ENCODE measurements at places on chromosomes 5 and 9.

- DNase-seq: no peak
These were observed 351.9 kb upstream of the IRX2 start for GRCh38 chr5:3103262-3103811.

DNA sequence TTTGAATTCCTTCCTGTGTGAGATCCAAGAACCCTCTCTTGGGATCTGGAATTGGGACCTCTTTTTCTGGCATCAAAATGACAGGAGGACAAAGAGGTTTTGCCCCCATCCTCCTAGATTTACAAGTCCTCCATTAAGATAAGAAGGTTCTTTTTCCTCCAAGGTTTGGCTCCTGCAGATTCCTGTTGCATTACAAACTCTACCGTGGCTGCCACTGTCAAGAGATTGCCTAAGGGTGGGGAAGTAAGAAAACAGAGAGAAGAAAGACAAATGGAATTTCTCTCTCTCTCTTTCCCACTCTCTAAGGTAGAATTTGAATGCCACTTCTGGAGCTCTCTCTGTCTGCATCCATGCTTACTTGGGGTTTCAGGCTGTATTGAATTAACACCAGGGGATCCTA, 12.0 kb upstream of the SVEP1 start:
- DNase-seq: no peak

- no peak for DNase-seq
These were observed 193.1 kb downstream of the SLC12A2 start for GRCh38 chr5:128276537-128277216.

GRCh38 chr5:96868603-96869371, 7.5 kb upstream of the ERAP2 start:
- DNase-seq: peak; percentile 55

GRCh38 chr5:154487541-154487940, 9.5 kb upstream of the HAND1 start:
- peak; percentile 65 for DNase-seq

- no peak for DNase-seq
These were observed 133.9 kb downstream of the PTTG1 start for GRCh38 chr5:160555581-160555970.

DNA sequence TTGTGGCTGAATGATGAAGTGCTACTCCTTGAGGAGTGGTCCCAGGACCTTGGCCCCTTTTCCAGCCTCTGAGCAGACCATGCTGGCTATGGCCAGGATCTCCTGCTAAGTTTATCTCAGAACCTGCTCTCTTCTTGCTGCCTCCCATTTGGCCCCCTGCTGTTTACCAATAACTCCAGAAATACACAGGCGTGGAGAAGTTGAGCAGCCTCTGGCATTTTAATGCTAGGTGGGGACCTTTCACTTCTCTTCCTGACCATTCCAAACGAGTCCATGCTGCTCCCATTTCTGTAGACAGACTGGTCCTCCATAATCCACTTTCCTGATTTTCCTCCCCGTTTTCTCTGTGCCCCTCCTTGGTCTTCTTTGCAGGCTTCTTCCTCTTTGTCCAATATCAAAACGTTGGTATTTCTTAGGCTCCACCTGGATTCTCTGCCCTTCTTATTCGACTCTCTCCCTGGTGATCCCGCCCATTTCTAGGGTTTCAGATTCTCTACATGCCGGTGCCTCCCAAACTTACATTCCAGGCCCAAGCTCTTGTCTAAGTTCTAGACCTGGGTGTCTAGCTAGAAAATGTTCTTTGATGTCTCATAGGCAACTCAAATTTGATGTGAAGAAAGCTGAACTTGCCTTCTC, 33.4 kb upstream of the TNFAIP8 start:
- DNase-seq: no peak

GRCh38 chr5:92761585-92761984, 819.4 kb downstream of the NR2F1-AS1 start:
- DNase-seq: no peak

GRCh38 chr5:143024228-143024920, 254.2 kb downstream of the ARHGAP26 start:
- DNase-seq: no peak

- DNase-seq: no peak
These were observed 199.3 kb upstream of the CDH6 start for GRCh38 chr5:30994176-30994575.

DNA sequence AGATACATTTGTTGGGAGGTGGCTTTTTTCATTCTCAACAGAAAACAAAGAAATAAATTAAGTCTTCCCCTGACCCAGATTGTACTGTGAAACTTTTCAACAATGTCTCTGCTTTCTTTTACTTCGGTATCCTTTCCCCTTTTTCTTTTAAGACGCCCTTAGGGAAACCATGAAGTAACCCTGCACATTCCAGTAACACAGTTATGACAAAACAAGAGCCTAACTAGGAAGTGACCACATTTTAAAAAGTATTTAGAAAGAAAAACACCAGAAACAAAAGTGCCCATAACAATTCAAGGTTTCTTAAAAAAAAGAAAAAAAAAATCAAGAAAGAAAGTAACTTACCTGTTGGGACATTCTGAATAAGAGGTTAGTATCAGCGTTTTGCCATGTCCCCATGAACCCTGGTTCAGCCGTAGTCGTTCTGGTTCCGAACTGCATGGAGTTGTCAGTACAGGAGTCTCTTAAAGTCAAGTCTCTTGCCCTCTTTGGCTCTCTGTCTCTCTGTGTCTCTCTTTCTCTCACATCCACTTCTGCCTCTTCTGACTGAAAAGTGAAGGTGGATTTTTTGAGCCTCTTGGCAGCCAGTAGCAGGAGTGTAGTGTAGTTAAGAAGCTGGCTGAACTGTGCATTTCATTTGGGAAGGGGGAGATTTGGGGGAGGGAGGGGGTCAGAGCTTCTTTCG, 142.9 kb downstream of the BNC2 start:
- DNase-seq: no peak

- no peak for DNase-seq
These were observed 440.0 kb downstream of the ENC1 start for GRCh38 chr5:74200560-74200959.

GRCh38 chr9:15935661-15936305, 382.9 kb downstream of the CCDC171 start:
- no peak for DNase-seq

DNA sequence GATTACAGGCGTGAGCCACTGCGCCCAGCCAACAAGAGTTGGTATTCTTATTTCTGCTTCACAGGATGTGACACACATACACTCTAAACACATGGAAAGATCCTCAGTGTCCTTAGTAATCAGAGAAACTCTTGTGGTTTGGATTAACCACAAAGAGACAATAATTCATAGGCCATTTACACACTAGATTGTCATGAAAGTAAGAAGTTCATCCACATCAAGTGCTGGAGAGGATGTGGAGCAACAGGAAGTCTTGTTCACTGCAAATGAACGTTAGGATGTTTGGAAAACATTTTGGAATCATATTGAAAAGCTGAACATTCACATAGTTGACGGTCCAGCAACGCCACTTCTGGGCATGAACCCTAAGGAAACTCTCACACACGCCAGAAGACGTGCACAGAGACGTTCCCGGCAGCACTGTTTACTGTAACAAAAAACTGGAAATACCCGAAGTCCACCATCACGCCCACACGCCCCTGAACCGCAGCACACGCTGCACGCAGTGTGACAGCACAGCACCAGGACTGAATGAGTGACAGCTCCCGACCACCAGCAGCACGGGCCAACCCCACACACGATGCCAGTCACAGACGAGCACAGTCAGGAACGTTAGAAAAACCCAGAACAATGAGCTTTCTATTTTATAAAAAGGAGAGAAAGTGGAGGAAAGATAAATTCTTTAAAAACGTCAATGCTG, 87.6 kb downstream of the COL23A1 start:
- DNase-seq: no peak

- no peak for DNase-seq
These were observed 144.6 kb downstream of the SMARCA2 start for GRCh38 chr9:2159521-2160454.

DNA sequence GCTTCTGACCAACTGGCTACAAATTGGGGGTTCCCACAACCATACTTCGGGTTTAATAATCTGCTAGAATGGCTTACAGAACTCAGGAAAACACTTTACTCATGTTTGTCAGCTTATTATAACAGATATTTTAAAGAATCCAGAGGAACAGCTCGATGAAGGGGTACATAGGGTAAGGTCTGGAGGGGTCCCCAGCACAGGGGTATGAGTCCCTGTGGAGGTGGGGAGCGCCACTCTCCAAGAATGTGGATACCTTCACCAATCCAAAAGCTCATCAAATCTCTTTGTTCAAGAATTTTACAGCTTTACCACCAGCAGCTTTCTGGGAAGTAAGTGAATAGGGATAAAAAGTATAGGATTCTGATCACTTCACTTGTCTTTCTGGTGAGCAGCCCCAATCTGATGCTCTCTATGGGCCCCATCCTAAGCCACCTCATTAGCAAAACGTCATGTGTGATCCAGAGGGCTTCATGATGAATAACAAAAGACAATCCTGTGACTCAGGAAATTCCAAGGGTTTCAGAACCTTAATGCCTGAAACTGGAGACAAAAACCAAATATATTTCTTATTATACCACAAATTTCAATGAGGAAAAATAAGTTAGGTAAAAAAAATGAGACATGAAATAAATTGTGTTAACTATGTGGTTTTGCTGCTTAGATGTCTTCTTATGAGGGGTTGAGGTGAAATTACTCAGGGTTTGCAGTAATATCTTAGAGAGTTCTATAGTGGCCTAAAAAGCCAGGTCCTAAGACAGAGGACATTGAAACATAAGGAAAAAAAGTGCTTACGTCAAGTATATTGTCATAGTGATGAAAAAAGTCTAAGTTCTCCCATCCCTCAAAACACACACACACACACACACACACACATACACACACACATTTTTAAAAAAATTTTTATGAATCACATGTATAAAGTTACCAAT, 290.5 kb downstream of the ANXA1 start:
- no peak for DNase-seq

DNA sequence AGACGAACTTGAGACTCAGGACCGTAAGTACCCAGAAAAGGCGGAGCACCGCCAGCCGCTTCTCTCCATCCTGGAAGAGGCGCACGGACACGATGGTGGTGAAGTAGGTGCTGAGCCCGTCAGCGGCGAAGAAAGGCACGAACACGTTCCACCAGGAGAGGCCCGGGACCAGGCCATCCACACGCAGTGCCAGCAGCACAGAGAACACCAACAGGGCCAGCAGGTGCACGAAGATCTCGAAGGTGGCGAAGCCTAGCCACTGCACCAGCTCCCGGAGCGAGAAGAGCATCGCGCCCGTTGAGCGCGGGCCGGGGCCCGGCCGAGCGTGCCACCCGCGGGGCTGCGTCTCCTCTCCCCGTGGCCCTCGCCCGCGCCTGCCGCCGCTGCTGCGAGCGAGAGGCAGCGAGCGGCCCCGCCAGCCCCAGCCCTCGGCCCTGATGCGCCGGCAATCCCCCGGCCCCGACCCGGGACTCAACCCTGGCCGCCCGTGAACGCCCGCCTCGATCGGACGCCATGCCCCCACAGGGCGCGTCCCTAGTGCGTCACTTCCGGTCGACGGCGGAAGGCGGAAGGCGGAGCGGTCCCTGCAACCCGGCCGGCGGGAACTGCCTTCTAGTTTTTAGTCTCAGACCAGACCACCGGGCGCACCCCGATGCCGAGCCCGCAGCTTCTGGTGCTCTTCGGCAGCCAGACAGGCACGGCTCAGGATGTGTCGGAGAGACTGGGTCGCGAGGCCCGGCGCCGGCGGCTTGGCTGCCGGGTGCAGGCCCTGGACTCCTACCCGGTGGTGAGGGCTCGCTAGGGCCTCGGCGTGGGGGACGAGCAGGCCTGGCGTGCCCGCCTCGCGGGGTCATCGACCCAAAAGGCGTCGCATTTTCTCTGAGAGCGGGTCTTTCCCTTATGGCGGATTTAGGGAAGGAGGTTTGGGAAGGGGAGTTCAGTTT, at the start of the genes NDOR1 and TMEM203:
Gene NDOR1, plus strand, starts transcription at position 575 of the 944 bp plus-strand sequence. Its CDS starts 78 bp downstream, at position 653.
Gene TMEM203, minus strand, starts transcription at position 523 of the 944 bp plus-strand sequence. Its CDS starts 234 bp downstream, at position 289.
- DNase-seq: peak; percentile 41

DNA sequence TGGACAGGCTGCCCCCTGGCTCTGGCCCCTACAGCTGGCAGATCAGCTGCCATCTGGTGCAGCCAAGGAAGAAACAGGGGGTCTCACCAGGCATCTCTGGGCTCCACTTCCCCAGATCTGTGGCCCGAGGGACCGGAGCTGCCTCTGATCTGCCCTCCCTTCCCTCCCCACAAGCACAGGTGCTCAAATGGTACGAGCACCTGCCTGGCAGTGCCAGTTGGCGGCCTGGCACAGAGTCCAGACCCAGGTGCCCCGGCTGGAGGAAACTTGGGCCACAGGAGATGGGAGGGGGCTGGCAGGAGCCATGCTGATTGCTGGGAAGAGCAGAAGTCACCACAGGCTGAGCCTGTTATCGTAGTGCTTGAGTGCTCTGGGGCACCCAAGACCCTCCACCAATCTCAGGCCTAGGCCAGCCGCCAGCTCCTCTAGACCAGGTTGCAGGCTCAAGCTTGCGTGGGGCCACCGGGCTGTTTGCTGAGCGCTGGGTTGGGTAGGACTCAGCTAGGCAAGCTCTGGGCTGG, 5.0 kb upstream of the CAMK2A start:
- no peak for DNase-seq

GRCh38 chr5:58406394-58406793, 53.5 kb downstream of the PLK2 start:
- DNase-seq: no peak

GRCh38 chr9:14321517-14322130, 7.7 kb upstream of the NFIB start:
- DNase-seq: no peak

DNA sequence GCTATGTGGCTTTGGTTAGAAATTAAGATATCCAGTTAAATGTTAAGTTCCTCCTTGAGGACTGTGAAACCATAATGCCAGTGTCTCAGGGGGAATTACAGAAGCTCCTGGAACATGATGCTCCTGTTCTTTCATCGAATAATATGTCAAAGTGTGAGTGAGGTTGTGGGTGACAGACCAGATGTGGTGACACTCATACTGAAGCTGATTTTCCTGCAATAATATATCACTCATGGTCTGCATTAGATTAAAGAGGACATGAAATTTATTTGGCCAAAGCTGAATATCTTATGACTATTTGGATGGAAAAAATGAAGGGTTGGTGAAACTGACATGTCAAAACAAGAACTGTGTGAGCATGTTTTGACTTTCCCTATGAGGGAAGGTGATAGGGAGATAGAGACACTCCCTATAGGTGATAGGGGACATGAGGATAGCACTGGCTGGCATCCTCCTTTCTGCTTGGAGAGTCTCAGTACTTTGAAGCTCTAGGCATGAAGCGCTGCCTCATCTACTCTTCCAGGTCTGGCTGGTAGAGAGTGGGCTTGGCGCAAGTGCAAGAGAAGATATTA, 173.5 kb downstream of the ARHGEF28 start:
- DNase-seq: no peak

DNA sequence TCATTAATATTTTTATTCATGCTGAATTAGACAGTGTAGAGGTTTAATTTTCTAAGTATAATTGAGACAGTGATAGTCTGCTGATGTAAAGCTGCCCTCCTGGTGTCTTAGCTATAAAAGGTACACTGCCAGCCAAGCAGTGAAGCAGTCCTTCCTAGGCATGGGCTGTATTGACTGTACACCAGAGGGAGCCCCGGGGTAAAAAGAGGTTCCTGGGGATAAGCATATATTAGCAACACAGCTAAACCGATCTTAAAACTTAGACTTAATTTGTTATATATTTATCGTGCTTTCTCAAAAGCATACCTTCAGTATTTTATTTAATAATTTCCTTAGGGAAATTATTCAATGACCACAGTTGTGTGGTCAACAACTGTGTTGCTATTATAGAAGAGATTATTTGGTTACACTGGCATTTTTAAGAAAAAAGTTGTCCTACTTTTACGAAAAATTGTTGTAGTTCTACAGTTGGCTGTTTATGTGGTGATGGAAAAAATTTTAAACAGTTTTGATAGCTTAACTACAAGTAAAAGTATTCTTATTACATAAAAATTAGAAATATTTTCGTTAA, 68.8 kb downstream of the ELL2 start:
- no peak for DNase-seq

Measured in GM12864 (cell line).